Pulmonary artery endothelial cell (primary cell): ENCODE measurements at places on chromosomes 6 and 20.

DNA sequence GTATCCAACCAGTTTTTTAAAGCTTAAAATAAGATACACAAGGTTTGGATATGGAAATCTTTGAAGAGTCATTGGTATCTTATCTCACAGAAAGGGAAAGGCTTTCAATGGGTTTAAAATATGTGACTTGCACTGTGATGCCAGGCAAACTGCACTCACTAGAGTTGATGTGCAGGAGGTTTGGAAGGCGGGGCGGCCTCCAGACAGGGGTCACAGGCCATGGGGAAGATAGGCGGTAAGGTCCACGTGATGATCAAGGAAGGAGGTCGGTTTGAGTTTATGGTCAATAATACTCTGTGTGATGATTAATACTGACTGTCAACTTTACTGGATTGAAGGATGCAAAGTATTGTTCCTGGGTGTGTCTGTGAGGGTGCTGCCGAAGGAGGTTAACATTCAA lies 9.5 kb upstream of the RAMACL start:
- no peak for DNase-seq

GRCh38 chr6:166558156-166559005 lies 28.1 kb downstream of the RAMACL start:
- no peak for DNase-seq

- DNase-seq = no peak
These were observed 16.8 kb downstream of the SFT2D1 start for GRCh38 chr6:166325383-166326042.

DNA sequence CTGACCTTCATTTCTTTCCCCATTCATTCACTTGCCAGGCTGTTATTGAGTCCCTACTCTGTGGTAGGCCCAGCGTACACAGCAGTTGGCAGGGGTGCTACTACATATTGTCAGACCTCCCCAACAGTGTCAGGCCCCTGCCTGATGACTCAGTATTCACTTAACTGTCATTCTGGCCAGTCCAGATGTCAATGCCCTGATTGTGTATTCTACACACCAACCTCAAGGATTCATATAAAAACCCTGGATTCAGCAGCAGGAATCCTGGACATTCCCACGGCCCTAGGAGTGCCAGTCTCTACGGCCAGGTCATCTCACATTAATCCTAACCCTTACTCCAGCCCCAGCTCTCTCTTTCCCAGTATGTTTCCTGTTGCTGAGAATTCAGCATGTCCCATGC lies 151.5 kb downstream of the TASP1 start:
- DNase-seq = no peak

DNA sequence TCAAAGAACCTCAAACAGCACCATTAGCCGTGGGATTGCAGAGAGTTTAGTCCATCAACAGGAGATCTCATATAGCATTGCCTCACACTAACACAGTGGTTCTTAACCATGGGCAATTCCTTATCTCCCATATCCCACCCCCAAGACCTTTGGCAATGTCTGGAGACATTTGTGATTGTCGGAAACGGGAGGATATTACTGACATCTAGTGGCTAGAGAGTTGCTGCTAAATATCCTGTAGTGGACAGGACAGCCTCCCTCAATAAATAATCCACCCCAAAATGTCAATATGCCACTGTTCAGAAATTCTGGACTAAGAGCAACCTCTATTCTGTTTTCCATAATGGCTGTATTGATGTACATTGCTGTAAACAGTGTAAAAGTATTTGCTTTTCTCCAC lies 210.1 kb upstream of the CCN2 start:
- DNase-seq = peak; percentile 33
